ENCODE measurements at places on chromosomes 12 and 14.
A peak's percentile ranks its signal among the peaks of the same experiment; 100 is the strongest.

DNA sequence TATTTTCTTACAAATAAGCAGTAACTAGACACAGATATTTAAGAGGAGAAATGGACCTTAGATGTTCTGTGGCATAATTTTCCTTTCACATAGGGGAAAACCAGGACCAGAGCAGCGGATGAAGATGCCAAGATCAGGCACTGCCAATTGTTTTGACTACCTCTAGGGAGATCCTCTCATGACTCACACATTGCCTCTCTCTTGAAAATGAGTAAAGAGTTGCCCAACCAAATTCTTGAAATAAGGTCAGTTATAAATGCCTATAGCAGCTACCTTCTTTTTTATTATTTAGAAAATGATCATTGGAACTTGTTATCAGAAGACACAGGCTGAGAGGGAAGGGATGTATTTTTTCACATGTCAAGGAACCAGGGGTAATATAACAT is 263.4 kb upstream of the PLEKHG7 start:
- DNase-seq = no peak

DNA sequence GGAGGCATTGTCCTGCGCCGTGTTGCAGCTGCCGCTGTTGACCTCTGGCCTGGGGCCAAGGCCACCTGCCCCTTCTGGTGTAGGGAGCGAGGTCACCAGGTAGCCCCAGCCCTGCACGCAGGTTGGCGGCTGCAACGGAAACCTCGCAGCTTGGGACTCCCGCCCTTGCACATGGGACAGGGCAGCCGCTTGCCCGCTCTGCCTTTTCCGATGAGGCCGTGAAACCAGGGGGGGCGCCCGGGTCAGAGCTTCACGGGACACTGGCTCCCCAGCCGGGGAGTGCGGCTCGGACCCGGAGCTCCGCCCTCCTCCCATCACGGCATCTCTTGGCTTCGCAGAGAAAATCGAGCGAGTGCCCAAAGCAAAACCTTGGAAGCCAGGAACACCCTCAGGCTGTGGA is 25.4 kb downstream of the DNAH10 start:
- DNase-seq = no peak

GRCh38 chr12:115869604-115870003 is 407.9 kb downstream of the MED13L start:
- DNase-seq = no peak

GRCh38 chr12:25005376-25005775 is 56.5 kb upstream of the BCAT1 start:
- no peak for DNase-seq

GRCh38 chr14:75667099-75667765 is 6.2 kb downstream of the TTLL5 start:
- DNase-seq = no peak

GRCh38 chr14:70804556-70805162 is 4.7 kb downstream of the MAP3K9 start:
- DNase-seq = no peak

DNA sequence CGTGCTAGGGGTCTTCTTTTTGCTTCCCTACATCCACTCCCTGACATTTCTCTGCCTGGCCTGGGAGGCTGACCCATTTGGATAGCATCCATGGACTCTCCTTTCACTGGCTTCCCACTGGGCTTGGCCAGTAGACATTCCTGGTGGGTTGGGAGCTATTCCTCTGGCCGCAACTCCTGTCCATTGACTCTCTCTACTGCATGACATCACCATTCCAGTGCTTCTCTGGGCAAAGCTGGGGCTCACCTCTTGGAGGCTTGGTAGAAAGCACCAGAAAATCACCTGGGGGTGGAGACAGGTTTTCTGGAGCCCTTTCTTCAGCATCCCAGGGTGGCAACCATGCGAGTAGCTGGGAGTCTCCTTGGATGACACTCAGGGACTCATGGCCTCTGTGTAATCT is 16.7 kb upstream of the LHX5 start:
- DNase-seq = no peak

DNA sequence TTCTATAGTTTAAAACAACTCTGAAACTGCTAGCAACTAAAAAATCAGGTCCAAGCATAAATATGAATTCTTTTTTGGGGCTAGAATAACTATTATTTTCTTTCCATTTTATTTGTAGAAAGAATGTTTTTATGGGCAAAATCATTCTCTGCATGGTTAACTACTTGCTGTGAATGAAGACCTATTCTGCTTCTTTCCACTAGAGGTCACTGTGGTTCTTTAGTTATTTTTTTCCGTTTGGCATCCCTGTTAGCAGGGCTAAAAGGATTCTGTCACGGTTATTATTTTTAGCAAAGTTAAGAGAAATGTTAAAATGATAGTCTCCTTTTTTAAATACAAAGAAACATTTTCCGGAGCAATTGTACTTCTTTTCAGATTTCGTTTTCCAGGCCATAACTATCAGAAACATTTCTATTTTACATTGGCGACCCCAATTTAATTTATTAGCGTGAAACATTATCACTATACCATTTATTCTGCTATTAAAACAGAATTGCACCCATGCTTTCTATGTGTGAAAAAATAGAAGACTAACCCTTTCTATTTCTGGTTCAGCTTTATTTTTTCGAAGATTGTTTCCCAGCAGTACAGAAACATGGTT is 404.8 kb downstream of the ATP23 start:
- DNase-seq = no peak

- DNase-seq = no peak
These were observed 38.8 kb downstream of the NOPCHAP1 start for GRCh38 chr12:105024928-105025327.

DNA sequence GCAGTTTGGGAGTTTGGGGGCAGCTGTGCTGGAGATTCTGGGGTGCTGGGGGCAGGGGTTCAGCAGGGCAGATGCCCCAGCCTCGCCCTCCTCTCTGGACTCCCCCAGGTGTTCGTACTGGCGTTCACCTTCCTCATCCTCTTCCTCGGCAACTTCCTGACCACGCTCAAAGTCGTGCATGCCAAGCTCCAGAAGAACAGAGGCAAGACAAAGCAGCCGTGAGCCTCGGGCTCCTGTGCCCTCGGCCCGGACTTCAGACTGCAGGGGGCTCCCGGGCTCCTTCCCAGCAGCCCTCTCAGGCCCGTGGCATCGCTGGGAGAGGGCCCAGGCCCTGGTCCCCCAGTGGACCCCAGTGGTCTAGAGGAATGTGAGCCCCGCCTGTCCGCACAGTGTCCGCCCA is 18.0 kb downstream of the RHOF start:
- no peak for DNase-seq

DNA sequence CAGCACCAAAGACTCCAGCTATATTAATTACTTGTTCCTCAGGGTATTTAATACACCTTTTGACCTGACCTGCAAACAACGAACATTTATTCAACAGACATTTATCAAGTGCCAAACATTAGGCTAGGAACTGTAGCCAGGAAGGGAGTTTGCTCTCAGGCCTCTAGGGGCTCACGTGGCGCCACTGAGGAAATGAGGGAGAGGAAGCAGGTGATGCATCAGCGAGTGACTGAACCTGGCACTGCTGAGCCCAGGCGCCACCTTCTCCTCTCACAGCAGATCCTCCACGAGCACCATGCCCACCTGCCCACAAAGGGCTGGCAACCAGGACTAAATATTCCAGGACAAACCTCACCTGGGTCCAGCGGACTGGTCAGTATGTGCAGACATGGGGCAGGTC is 50.2 kb downstream of the SETD3 start:
- peak; percentile 26 for DNase-seq

- DNase-seq = no peak
These were observed 226.0 kb downstream of the DACT1 start for GRCh38 chr14:58863661-58864345.

- DNase-seq = no peak
These were observed 36.7 kb downstream of the SLC25A47 start for GRCh38 chr14:100359881-100360280.

DNA sequence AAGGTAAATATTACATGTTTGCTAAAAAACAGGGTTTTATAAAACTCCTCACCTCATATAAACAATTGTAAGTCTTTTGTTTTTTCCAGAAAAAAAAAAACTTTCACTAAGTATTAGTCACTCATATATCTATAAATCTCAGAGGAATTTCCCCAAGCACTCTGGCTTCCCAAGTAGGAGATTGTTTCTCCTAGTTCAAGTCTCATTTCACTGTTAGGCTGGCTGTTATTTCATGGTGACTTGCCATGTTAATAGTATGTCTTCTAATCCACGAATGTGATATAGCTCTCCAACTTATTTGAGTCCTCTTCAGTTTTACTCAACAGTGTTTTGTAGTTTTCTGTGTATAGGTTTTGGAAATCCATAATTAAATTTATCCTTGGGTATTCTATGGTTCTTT is 61.6 kb downstream of the CAPZA3 start:
- no peak for DNase-seq

- no peak for DNase-seq
These were observed 33.1 kb downstream of the NPC2 start for GRCh38 chr14:74459976-74460375.
